ENCODE measurements at places on chromosomes 7 and 10.

GRCh38 chr7:6071406-6071805 lies 40.2 kb downstream of the ANKRD61 start:
- DNase-seq: no peak

- DNase-seq: no peak
Observed at GRCh38 chr10:96688789-96689188, 31.5 kb downstream of the PIK3AP1 start.

GRCh38 chr10:62541811-62542210 lies 167.6 kb downstream of the ZNF365 start:
- DNase-seq: no peak

DNA sequence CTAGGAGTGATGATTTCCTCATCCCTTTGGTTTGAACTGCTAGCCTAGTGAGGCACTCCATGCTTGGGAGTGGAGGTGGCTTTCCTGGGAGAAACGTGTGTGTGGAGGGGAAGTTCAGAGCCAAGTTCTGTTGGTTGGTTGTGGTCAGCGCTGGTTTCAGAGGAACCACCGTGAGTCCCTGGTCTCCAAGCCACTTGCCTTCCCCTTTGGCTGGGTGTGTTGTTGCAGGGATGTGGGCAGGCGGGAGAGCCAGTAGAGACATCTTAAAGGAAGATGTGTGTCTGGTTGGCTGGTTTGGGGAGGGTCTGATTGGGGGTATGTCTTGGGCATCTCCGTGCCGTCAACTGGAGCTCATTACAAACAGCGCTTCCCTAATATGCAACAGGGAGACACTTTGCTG lies 130.8 kb upstream of the TCF7L2 start:
- no peak for DNase-seq

DNA sequence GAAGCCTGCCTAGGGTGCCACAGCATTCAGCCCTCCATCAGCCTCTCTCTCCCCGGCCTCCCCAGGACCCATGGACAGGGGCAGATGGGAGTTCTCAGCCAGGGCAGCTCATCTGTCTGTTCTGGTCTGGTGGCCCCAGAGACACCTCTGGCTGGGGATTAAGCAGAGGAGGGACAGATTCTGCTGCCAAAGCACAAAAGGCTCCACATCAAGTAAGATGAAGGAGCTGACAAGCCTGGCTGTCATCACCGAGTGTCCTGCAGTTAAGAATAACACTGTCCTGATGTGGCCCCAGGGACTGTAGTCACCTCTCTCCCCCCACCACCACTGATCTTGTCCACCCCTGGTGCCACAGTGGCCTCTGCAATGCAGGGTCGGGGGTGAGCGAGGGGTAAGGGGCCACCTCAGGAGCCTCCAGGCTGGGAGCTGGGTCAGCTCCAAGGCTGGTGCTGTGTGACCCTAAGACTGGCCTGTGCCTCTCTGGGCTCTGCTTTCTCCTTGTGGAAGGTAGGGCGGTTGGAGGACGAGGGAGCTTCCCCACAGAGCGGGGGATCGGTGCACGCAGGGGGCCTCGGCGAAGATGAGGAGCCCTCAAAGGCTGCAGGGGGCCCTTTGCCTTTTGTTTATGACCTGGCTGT lies 18.7 kb downstream of the C10orf105 start:
- no peak for DNase-seq

DNA sequence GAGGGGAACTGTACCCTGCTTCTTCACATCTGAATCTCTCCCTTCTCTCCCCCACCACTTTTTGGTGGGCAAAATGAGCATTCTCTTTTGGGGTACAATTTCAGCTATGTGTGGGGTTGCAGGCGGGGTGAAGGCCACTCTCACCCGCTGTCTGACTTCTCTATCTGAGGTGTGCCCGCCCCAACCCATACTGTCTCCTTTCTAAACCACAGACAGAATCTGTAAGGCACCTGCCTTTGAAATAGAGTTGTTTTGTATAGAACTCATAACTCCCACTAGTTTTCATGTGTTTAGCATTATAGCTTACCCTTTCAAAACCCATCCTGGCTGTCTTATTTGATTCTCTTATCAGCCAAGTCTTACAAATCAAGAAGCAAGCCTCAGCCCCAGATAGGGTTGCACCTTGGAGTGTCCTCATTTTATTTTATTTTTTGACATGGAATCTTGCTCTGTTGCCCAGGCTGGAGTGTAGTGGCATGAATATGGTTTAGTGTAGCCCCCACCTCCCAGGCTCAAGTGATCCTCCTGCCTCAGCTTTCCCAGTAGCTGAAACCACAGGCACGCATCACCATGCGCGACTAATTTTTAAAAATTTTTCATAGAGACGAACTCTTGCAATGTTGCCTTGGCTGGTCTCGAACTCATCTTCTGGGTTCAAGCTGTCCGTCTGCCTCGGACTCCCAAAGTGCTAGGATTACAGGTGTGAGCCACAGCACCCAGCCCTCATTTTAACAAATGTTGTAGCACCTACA lies 11.9 kb downstream of the TSPAN14 start:
- no peak for DNase-seq

DNA sequence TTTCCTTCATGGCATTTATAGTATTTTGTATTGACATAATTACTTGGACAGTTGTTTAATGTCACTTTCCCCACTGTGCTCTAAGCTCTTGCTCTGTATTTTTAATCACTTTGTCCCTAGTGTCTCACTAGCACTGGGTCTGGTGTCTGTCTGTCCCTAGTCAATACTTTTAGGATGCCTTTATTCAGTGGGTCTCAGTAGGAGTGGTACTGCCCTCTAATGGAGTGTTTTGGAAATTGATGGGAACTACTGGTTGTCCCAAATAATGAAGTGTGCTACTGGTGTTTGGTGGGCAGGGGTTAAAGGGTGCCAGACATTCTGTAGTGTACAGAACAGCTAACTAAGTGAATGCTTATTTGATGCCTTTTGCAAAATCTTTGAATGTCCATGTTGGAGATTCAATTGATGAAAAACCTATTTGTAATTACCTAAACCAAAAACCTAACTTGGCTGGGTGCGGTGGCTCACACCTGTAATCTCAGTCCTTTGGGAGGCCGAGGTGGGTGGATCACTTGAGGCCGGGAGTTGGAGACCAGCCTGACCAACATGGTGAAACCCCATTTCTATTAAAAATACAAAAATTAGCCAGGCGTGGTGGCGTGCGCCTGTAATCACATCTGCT lies 33.3 kb downstream of the CDK14 start:
- DNase-seq: peak; percentile 67

DNA sequence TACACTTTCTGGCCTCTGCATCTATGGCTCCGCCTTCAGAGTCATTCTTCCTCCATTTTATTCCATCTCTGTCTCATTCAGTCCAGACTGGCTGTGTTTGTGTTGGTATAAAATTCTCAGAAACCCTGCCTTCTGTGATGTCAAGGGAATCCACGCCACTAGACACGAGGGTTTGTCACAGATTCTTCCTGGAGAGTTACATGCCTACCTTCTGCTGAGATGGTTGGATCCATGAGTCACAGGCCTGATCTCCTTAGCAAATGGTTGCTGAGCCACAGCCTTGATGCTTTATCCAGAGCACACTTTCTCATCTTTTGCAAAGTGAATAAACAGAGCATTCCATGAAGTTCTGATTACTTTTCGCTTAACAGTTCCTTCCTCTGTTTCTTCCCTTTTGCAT lies 35.9 kb upstream of the TSPAN33 start:
- peak; percentile 12 for DNase-seq

- peak; percentile 68 for DNase-seq
Observed at GRCh38 chr7:79820387-79820786, 314.2 kb upstream of the GNAI1 start.

DNA sequence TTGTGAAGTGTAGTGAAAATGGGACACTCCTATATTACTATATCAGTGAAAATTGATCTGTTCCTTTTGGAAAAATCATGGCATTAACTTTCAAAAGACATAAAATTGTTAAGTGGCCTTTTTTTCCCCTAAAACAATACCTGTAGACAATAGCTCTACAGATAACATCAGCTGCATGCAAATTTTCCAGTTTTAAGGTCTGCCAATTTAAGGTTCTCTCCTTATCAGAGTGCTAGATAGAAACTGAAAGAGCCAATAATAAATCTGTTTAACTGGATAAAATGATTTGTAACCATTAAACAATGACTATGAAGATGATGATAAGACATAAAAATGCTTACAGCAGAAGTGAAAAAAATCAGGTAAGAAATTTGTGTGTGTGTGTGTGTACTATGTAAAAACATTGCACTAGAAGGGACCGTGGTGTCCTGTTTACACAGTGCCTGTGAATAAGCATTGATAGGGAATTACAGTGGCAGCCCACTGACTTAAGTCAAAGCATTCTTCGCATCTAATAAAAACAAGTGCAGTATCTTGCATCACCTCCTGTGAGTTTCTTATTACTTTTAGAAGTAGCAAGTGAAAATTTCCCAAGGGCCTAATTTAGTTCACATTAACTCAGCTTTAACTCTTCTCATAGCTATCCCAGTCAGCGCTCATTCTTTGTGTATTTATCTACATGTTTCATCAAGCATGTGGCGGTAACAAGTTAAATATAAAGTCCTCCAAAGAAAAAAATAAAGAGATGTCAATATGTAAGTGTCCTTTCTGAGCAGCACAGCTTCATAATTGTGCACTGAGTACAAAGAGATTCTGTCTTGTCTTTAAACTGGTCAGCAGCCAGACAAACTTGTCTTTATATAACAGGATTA lies 261.9 kb downstream of the ARL4A start:
- no peak for DNase-seq

GRCh38 chr7:33776788-33777187 lies 128.6 kb upstream of the BMPER start:
- DNase-seq: peak; percentile 80

- no peak for DNase-seq
Observed at GRCh38 chr7:82373926-82374635, 69.5 kb downstream of the CACNA2D1 start.

DNA sequence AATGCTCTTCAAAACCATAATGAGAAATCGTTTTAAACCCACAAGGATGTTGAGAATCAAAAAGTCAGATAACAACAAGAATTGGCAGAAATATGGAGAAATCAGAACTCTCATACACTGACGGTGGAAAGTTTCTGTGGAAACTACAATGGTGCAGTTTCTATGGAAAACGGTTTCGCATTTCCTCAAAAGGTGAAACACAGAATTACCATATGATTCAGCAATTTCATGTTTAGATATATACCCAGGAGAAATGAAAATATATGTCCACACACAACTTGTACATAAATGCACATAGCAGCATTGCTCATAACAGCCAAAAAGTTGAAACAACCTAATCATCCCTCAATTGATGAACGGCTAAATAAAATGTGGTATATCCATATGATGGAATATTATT lies 218.2 kb downstream of the ARL4A start:
- no peak for DNase-seq

GRCh38 chr7:28939844-28940544 lies 18.1 kb downstream of the TRIL start:
- DNase-seq: no peak

DNA sequence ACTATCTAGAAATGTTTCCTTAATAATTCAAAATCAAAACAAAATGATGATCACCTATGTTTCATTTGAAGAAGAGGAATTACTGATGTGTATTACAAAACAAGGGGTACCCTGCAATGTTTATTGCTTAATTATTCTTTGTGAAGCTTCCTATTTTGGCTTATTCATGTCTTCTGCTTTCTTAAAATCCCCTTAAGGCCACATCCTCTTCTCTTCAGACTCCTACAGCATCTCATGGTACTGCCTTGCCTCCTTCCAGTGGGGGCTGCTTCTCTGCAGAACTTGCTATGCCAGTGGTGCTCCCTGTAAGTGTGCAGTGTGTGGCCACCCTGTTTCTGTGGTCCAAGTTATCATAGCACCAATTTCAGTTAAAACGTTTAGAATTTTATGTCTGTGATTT lies 35.0 kb downstream of the CCDC146 start:
- DNase-seq: peak; percentile 15

- no peak for DNase-seq
Observed at GRCh38 chr7:102188746-102189145, 97.9 kb upstream of the SH2B2 start.

DNA sequence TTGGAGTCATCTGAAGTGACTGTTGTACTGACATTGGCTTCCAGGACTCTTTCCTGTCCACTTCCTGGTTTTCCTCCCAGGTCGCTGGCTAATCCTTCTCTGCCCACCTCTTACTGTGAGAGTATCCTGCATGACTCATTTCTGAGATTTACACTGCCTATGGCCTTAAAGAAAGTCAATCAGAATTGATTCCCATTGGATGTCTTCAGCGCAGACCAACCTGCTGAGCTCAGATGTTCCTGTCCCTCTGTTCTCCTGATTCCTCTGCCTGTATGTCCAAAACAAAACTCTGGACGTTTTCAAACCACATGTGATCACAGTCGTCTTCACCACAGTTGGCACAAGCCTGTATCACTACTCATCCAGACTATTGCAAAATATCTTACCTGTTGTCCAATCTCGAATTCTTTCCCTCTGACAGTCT lies 262.1 kb downstream of the CREB5 start:
- DNase-seq: peak; percentile 9

DNA sequence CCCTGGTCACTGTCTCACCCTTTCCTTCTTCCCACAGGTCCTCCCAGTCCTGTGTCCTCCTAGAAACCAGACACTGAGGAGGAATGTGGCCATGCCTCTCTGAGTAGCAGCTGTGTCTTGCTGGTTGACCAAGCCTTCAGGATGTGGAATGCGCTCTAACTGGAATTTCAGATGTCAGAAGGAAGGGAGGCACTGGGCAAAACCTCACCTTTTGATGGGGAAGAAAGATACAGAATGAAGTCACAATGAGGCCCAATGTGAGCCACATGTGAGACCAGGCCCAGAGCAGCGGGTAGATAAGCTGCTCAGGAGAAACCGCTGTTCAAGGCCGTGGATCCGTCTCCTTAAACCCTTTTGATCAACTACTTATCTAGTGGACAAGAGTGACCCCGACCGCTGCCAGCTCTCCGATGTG lies 54.8 kb upstream of the ECHDC3 start:
- DNase-seq: no peak

GRCh38 chr7:110204527-110204926 lies 886.4 kb upstream of the LRRN3 start:
- DNase-seq: no peak

DNA sequence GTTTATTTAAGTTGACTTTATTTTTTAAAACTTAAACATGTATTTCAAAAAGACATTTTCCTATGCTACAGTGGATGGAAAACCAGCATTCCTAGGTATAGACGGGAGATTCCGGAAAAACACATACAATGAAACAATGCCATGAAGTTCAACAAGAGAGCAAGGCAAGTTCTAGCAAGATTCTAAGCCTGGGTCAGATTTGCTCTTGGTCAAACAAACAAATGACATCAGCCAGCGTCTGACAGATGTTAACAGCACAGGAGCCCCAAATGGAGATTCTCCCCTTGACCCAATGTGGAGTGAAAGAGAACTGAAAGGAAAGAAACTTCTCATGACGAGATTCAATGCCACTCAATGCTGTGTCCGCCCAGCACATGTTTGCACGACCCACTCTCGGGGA lies 149.9 kb downstream of the NEURL1 start:
- DNase-seq: no peak

GRCh38 chr7:1176891-1177373 lies 16.9 kb upstream of the ZFAND2A start:
- peak; percentile 71 for DNase-seq

GRCh38 chr10:6020826-6021225 lies 41.3 kb downstream of the IL2RA start:
- DNase-seq: no peak

GRCh38 chr10:19775296-19775695 lies 40.9 kb upstream of the PLXDC2 start:
- no peak for DNase-seq

GRCh38 chr10:25175527-25176420 lies 973 bp downstream of the GPR158 start:
- DNase-seq: peak; percentile 28

GRCh38 chr7:18344536-18344935 lies 151.0 kb upstream of the HDAC9 start:
- no peak for DNase-seq

Data from GM23248 (cell line).